CD4-positive, alpha-beta T cell treated with Interleukin-4 for 4 hours (primary cell): ENCODE measurements at places on chromosomes 1 and 21.
A peak's percentile ranks its signal among the peaks of the same experiment; 100 is the strongest.

- peak; percentile 60 for DNase-seq
Measured at GRCh38 chr1:1371746-1372711, 3.0 kb downstream of the AURKAIP1 start.

GRCh38 chr1:90715309-90715708 is 1.8 kb downstream of the BARHL2 start:
- no peak for DNase-seq

- no peak for DNase-seq
Measured at GRCh38 chr1:204321665-204322064, 38.1 kb downstream of the PLEKHA6 start.

DNA sequence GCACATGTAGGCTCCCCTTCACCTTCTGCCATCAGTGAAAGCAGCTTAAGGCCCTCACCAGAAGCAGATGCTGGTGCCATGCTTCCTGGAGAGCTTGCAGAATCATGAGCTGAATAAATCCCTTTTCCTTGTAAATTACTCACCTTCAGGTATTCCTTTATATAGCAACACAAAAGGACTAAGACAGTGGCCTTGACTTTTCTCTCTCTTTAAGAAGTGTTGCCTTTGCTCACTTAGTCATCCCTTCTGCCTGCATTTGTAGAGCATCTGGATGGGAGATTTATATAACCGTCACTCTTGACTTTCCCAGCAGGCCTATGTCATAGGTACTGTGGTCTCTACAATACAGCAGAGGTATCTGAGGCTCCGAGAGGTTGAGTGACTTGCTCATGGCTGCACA is 3.7 kb downstream of the PCSK9 start:
- no peak for DNase-seq

DNA sequence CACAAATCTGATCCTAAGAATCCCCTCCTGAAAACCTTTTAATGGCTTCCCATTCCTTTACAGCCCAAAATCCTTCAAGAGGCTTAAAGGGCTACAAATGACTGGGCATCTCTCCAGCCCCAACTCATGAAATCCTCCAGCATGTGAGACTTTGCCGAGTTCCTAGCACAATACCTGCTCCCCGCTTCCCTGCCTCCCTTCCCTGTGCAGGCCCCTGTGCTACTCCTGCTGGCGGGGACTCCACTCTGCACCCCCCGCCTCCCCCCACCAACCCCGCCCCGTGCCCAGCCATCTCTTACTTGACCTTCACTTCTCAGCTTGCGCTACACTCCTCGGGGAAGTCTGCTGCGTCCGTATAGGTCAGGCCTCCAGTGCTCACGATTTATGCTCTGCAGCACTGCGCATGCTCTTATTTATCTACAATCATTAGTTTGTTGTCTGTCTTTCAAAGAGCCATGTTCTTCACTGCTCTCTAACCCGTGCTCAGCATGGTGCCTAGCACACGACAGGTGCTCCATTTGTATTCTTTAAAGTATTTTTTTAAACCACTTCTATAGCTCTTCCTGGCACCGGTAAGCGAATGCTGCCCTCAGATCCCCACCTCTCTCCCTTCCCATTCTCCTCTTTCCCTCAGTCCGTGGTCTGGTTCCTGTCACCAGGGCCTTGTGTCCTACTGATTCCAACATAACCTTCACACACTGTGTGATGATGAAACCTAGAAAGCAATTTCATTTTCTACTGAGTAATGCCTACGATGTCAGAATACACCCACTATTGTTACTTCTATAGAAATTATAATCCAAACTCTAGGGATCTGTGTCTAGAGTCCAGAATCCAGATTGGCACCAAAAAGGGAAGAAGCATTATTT is 37.5 kb upstream of the PLA2G2C start:
- no peak for DNase-seq
